ENCODE measurements at places on chromosomes 2 and 18. TPM values are rescaled to one million over a fixed set of nuclear protein-coding genes. Genes with fewer than 3 reads are reported as not detected.

The OXER1 gene
- total RNA-seq = 0.74 TPM

GRCh38 chr18:21049306-21049705 is 62.3 kb downstream of the ROCK1 start:
- DNase-seq = no peak

DNA sequence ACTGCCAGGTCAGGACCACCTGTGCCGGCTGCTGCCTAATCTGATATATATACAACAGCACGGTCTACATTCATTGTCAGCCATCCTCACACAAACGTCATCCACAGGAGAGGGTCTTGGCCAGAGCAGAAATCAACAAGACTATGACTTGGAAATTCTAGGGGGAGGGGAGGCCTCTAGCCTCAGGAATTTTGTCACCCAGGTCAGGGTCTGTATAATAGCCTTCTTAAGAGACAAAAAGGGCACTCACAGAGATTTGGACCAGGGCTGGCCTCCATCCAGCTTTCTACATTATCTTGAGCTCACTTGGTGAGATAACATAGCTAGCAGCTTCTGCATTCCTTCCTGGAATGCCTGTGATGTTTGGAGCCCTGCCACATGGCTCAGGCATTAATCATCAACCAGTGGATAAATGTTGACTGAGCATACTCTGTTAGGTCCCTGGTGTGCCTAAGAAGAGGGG is 50.4 kb upstream of the CTIF start:
- peak; percentile 81 for DNase-seq

DNA sequence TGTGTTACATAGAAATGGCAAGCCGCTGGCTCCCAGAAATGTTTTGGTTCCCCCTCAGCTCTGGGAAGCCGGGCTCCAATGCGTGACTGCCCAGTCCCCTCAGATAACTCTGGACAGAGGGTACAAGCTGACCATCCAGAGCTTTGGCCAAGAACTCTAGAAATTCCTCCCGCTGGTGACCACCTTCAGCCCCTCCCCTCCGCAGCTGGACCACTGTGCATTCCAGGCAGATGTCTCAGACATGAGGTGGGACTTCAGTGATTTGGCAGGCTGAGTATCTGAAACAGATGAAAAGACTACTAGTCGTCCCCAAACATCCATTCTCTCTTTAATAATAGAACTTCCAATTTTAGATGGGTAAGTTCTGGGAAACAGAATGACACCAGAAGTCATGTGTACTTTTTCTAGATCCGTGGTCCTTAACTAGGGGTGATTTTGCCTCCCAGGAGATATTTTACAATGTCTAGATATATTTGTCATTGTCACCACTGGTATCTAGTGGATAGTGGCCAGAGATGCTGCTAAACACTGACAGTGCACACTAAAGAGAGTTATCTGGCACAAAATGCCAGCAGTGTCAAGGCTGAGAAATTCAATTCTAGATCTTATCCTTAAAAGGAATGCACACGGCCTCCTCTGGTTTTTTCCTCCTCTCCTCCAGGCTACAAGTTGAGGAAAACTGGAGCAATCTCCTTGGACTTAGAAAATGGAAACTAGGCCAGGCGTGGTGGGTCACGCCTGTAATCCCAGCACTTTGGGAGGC is 294.3 kb downstream of the SRBD1 start:
- DNase-seq = no peak

GRCh38 chr18:25921677-25922421 is 168.6 kb downstream of the SS18 start:
- DNase-seq = no peak

DNA sequence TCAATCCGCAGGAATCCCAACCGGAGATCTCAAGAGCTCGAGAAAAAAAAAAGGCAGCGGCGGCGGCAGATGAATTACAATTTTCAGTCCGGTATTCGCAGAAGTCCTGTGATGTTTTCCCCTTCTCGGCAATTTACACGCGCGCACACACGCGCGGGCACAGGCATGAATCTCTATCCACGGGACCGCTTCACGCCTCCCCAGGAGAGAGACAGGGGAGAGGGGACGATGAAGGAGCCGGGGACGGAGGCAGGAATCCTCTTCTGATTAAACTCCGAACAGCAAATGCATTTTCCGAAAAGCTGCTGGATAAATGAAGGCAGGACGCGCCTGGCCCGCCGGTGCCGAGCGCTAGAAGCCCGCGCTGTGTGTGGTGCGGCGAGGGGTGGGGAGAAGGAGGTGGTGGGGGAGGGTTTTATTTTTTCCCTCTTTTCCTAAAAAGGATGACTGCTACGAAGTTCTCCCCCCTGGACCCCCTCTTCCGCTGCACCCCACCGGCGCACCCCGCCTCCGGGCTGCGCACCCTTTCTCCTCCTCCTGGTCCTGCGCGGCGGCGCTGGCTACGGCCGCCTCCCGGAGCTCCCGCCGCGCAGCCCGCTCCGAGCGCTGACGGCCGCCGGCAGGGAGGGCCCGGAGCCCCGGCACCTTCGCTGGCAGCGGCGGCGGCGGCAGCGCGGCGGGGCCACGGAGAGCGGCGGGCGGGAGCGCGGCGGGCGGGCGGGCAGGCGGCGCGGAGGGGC is at the start of gene BCL2:
Gene BCL2, minus strand, starts transcription at position 387 of the 740 bp plus-strand sequence.
- DNase-seq = peak; percentile 87

- DNase-seq = no peak
These were observed 1662.1 kb upstream of the NXPH2 start for GRCh38 chr2:140442319-140442718.
